Choroid plexus epithelial cell (primary cell): ENCODE measurements at places on chromosomes 2 and 18.
A peak's percentile ranks its signal among the peaks of the same experiment; 100 is the strongest.

- DNase-seq = no peak
Measured at GRCh38 chr2:79782576-79783452, 270.0 kb downstream of the CTNNA2 start.

DNA sequence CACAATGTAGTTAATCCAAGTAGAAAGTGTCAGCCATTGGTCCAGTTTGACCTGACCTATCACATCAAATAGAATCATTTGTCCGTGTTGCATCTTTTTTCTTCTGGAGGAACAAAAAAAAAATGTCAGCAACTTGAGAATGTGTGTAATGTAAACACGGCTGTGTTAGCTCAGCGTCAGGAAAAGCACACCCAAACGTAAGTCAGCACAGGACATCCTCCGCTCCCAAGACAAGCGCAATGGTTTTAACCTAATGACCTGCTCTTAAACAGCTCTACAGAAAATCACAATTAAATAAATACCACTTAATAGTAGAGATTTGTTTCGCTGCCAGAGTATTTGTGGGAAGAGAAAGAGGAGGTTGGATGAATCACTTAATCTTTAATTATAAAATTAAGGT is 59.4 kb downstream of the OSR1 start:
- DNase-seq = peak; percentile 87

DNA sequence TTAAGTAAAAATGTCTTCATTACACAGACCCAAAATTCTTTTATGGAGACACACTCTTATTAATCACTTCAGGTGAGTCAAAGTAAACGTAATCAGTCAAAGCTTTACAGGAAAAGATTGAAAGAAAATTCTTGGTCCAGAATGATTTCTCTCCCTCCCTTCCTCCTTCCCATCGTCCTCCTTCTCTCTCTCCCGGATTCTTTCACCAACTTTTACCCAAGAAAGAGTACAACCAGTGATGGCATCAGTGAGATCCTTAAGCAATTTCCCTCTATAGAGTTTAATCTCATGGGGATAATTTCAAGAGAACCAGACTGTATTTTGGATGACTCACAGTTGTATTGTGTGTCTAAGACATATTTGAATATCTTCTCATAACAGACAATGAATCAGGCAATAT is 258.1 kb downstream of the ALK start:
- peak; percentile 79 for DNase-seq

DNA sequence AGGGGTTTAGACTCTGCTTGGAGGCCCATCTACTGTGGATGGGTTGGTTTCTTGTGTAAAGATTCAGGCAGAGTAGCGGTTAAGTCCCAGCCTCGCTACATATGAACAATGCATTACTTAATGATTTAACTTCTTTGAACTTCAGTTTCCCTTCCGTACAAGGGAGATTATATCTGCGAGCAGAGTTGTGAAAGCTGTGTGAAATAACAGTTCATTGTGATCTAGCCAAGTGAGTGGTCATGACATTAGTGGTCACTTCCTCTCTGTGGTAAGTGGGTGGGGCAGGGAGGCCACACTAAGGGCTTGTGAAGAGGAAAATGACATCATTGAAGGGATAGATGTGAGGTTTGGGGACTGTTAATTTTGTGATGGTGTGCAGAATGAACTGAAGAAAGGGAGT is 14.1 kb upstream of the MEX3C start:
- DNase-seq = peak; percentile 90

GRCh38 chr2:7621018-7621814 is 704.0 kb downstream of the RNF144A start:
- DNase-seq = no peak

GRCh38 chr18:78924301-78924700 is 55.3 kb upstream of the SALL3 start:
- no peak for DNase-seq

- DNase-seq = peak; percentile 35
Measured at GRCh38 chr2:150531591-150531990, 44.1 kb upstream of the RND3 start.

DNA sequence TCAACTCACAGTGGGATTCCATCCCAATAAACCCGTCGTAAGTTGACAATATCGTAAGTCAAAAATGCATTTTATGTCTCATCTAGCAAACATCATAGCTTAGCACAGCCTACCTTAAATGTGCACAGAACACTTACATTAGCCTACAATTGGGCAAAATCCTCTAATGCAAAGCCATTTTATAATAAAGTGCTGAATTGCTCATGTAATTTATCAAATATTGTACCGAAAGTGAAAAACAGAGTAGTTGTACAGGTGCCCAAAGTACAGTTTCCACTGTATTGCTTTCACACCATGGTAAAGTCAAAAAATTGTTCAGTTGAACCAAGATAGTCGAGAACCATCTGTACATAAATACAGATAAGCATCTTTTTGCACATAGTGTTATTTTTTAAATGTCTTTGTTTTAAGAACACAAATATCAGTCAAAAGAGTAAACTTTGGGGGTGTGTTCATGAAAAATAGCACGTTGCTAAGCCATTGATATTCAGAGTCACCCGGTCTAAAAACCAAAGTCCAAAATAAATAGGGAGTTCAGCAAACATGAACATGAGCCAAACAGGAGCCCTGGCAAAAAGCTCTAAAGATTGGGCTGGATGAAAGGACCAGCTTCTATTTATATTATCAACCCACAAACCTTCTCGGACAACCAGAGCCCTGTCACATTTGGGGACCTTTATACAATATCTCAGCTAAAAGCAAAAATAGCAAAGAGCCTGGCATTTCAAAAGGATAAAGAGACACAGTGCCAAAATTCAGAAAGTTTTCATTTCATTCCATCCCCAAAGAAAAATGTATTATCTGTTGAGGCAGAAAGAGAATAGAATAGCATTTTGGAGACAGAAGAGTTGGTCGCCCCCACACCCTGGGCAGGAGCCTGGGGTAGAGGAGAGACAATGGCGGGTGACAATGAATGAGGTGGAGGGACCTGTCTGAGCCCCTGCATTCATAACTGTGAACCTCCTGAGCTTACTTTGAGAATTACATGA is 105.9 kb upstream of the SH3BP4 start:
- DNase-seq = no peak

GRCh38 chr18:48667276-48668254 is 128.7 kb downstream of the CTIF start:
- DNase-seq = peak; percentile 38

DNA sequence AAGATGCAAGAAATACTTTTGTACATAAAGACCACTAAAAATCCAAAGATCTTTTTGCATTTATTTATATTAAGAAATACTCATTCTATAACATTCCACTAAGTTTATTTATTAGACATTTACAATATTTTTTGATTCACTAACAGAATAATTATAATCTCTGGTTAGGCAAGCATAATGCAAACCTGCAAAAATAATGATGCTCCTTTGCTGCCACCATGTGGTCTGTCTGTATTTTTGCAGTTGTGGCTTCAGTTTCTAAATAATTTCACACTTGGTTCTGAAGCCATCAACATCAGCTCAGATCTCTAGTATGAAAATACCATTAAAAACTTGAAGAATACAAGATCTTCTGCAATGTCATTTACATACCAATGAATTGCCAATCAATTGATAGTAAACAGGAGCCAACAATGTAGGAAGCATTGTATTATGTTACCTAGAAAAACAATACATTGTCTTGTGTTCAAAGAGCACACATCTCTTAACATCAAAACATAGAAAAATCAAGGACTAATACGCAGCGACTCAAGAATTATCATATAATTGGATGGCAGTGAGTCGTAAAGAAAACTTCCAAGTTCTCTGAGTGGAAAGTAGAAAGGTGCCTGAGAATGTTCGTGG is 28.8 kb upstream of the WDR75 start:
- peak; percentile 90 for DNase-seq

- DNase-seq = no peak
Measured at GRCh38 chr2:166841679-166842078, 46.6 kb upstream of the XIRP2 start.

GRCh38 chr18:5144629-5145028 is 52.4 kb downstream of the AKAIN1 start:
- DNase-seq = no peak

- DNase-seq = no peak
Measured at GRCh38 chr2:181520253-181520652, 63.1 kb downstream of the ITGA4 start.

- no peak for DNase-seq
Measured at GRCh38 chr2:30781961-30782533, 25.2 kb downstream of the CAPN13 start.

DNA sequence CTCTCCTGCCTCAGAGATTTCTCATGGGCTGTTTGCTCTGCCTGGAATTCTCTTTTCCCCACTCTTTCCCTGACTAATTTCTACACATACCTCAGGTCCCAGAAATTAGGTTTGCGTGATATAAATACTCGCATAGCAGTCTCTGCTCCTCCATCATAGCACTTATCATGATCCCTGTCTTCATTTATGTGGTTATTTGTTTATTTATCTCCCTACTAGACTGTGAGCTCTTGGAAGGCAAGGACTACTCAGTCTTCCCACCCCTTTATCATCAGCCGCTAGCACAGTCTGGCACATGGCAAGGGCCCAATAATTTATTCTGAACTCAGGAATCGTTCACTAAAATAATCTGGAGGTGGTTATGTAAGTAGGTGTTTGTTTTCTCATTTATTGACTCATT is 79.3 kb downstream of the ADCYAP1 start:
- no peak for DNase-seq

GRCh38 chr2:240579771-240580614 is 6.5 kb upstream of the CAPN10 start:
- DNase-seq = peak; percentile 87

- DNase-seq = no peak
Measured at GRCh38 chr2:5377323-5377722, 314.9 kb upstream of the SOX11 start.

- peak; percentile 19 for DNase-seq
Measured at GRCh38 chr2:227222292-227222691, 57.9 kb downstream of the COL4A3 start.

GRCh38 chr2:46471-47345 is at the start of gene FAM110C:
Gene FAM110C, minus strand, starts transcription at chr2:46505. Its CDS starts 120 bp downstream, at chr2:46385.
- DNase-seq = peak; percentile 18

DNA sequence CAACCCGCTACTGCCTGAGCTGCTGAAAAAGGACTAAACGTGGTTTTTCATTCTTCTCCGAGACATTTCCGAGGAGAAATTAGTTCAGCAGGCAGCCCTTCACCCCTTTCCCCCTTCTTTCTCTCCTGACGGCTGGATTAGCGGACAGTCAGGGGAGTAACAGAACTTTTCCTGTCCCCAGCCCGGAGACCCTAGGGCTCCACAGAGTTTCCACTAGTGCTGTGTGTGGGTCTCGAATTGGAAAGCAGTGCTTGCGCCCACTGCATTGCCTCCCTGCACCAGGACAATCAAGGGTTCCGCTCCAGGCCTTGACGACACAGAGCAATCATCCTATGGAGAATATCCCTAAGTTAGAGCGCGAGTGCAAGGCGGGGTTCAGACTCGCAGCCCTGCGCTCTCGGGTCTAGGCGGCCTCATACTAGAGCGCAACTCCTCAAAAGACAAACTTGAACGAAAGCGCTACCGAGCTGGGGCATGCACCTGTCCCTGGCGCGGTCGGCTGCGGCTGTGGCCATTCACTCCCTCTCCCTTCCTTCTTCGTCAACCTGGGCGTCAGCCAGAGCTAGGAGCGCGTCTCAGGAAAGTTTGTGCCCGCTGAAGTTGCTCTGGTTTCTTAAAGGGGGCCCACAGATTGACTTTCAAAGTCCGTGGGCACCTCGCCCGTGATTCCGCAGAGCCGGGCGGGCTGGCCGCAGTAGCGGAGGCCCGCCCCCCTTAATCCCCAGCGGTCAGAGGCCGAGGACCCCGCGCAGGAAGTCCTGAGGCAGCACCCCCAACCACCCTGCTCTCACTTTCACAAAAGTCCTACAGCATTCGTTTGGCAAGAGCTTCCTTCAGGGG is 801 bp downstream of the OSR1 start:
- peak; percentile 58 for DNase-seq

GRCh38 chr2:41937464-41937906 is 110.3 kb upstream of the PKDCC start:
- no peak for DNase-seq

DNA sequence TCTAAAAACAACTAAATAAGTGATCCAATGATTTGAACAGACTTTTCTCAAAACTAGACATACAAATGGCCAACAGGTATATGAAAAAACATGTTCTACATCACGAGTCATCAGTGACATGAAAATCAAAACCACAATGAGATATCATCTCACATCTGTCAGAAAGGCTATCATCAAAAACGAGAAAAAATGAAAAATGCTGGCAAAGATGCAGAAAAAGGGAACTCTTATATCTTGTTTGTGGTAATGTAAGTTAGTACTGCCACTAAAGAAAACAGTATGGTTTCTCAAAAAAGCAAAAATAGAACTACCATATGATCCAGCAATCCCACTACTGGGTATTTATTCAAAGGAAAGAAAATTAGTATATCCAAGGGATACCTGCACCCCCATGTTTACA is 255.3 kb upstream of the FBXO11 start:
- no peak for DNase-seq
